NCI-H774 (cell line): ENCODE measurements at places on chromosomes 2 and 18.

GRCh38 chr2:120741571-120742561 is 6.2 kb downstream of the GLI2 start:
- DNase-seq, result no peak

GRCh38 chr2:73701968-73702665 is 35.0 kb downstream of the TPRKB start:
- no peak for DNase-seq

GRCh38 chr2:27621524-27621923 is 7.3 kb downstream of the CCDC121 start:
- no peak for DNase-seq

DNA sequence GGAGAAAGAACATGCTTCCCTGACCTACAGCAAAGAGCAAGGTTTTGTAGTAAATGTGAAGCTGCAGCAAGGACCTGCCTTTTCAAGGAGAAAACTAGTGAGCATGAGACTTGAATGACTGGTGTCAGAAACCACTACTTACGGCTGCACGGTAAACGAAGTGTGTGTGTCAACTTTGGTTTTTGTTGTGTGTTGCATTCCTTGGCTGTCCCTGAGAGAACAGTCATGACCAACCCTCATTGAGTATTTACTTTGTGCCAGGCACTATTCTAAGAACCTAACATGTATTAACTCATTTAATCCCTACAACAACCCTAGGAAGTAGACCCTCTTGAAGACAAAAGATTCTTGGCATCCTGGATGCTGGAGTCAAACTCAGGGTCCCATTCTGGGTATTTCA is 22.8 kb downstream of the ACMSD start:
- DNase-seq, result no peak

- peak; percentile 37 for DNase-seq
Measured at GRCh38 chr2:58913082-58913726, 672.1 kb upstream of the FANCL start.

GRCh38 chr2:143533846-143534245 is 404.6 kb downstream of the ARHGAP15 start:
- no peak for DNase-seq

DNA sequence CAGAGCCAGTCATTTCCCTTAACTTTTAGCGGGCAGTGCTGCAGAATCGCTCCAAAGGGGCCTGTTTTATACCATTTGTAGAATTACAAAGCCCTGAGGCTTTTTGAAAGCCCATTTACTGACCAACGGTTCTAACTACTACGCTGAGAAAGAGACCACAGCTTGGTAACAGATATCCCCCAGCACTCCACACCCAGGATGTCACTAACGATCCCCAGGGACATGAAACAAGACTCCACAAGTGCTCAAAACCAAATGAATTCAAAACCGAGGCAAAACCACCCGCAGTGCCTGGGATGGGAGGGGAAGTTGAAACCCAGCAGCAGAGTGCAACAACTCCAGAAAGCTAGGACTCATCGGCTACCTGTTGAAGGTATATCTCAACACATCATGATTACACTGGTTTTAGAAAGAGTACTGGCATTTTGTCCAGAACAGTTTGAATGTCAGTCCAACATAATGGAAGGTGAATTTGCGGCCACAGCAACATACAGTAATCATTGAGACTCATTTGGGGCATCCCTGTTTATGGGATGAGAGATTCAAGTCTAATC is 33.6 kb upstream of the LRP2 start:
- DNase-seq, result no peak

- no peak for DNase-seq
Measured at GRCh38 chr2:74379851-74380789, at the start of gene DCTN1. Gene DCTN1 (minus strand): TSS chr2:74380311. CDS start chr2:74380037, 274 bp downstream.

DNA sequence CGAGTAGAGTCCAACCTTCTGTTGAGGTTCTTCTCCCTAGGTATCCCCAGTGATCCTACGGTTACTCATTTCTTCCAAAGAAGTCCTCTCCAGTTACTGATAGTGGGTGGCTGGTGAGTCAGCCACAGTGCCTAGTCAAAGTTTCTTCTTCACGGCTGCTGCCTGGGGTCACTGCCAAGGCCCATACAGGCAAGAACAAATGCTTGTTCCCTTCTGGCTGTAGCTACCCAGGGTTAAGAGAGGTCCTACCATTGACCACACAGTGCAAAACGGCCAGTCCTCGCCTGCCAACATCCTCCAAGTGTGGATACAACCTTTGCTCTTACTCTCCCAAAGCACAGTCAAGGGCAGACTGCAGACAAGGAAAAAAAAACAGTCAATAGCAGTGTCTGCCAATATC is 2.9 kb upstream of the PTPN4 start:
- DNase-seq, result no peak

DNA sequence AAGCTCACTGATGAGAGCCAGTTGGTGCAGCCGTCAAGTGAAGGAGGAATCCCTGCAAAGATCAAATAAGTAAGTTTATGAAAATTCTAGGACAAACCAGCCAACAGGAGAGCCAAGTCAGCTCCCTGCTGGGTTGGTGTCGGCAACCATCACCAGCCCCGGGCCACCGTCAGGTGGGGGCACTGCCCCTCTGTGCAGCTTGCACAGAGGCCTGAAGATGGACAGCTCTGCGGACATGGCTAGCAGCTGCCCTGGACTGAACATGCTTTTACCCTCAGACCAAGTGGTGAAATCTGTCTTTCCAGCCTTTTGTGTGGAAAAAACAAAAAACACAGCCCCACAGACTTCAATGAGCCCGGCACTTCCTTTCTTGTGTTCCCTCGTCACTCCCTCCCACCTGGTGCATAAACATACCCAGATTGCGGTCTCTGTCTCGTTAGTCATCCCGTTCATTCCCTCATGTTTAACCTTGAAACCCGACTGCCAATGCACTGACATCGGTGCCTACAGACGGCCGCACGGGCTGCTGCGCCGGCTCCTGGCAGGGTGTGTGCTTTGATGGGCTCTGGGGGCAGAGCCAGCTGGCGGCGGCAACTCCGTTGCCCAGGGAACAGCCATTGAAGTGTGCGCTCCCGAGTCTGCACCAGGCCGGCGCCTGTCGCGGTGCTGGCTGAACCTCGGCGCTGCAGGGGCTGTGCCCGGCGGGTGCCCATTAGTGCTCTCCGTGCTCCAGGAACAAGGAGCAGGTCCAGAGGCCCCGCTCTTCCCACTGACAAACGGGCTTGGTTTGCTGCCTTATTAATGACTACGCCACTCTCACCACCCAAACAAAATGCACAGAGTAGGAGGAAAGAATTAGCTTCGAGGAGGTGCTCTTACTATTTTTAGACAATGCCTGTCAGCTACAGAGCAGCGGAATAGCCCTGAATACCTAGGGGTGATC is 95.3 kb downstream of the EIPR1 start:
- DNase-seq, result peak; percentile 60

- DNase-seq, result no peak
Measured at GRCh38 chr2:229202646-229203045, 68.4 kb downstream of the PID1 start.

- DNase-seq, result no peak
Measured at GRCh38 chr18:66506178-66506577, 97.7 kb downstream of the CDH19 start.

- no peak for DNase-seq
Measured at GRCh38 chr2:134668821-134669220, 50.0 kb downstream of the TMEM163 start.

GRCh38 chr2:176595986-176596385 is 326.7 kb downstream of the MTX2 start:
- no peak for DNase-seq

GRCh38 chr2:101160454-101160853 is 9.3 kb upstream of the TBC1D8 start:
- DNase-seq, result no peak

DNA sequence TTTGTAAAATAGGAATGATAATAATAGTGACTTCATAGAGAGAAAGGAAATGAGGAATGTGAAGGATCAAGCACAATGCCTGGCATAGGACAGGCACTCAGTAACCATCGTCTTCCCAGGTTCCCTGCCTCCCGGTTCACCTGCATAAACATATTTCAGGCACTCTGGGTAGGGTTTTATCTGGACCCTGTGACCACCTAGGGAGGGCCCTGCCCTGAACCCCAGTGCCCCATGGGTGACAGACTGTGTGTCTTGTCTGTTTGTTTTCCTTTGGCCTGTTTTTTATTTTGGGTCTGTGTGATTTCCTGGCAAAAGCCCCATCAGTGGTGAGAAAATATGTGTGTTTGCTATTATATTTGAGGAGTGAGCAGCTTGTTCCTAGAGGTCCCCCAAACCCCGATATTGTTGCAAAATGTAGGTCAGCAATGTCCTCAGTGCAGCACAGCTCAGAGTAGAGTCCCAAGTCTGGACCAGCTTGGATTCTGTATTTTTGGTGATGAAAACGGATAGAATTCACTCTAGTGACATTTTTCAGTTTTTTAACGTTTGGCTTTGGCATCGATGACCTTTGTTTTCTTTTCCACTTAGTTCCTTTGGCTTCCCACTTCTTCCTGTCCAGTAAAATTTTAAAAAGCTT is 9.6 kb upstream of the NT5C1B start:
- DNase-seq, result no peak

- no peak for DNase-seq
Measured at GRCh38 chr2:202064171-202064880, 8.7 kb upstream of the KIAA2012 start.

DNA sequence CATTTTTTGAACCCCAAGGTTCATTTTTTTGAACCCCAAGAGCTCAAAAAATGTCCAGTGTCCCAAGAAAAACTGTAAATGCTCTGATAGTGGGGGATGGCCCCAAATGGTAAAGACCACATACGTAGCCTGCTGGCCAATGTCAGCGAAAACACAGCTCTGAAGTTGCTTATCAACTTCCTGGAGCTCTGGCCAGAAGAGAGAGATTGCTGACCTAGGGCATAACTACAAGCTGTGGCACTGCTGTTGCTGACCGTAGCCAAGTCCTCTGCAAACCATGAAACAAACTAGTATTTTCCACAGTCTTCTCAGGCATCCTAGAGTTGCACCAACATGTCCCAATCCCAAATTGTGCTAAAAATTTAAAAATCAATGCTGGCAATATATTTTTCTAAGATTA is 50.9 kb downstream of the REEP1 start:
- no peak for DNase-seq

- no peak for DNase-seq
Measured at GRCh38 chr2:137872577-137872976, 91.7 kb upstream of the HNMT start.

GRCh38 chr2:105143467-105144151 is 97.9 kb upstream of the GPR45 start:
- no peak for DNase-seq

GRCh38 chr2:165970663-165971062 is 17.1 kb upstream of the TTC21B start:
- DNase-seq, result no peak

- DNase-seq, result no peak
Measured at GRCh38 chr2:217835931-217836891, 166.6 kb downstream of the TNS1 start.

GRCh38 chr2:33335516-33335915 is 140.9 kb upstream of the RASGRP3 start:
- no peak for DNase-seq

DNA sequence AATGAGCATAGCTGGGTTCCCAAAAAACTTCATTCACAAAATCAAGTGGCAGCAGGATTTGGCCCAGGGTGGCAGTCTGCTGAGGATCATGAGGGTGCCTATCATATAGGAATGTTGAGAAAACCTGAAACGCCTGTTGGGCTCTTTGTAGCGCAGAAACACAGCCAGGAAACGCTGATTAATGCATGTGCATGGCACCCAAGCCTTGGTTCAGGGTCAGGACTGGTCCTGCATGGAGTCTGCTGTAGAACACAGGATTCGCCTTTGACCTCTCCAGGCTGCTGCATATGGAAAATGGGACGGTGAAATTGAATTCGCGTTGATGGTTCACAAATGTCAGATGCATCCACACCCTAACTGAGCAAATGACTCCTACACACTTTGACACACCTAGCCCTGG is 227.9 kb upstream of the COPS8 start:
- DNase-seq, result no peak

DNA sequence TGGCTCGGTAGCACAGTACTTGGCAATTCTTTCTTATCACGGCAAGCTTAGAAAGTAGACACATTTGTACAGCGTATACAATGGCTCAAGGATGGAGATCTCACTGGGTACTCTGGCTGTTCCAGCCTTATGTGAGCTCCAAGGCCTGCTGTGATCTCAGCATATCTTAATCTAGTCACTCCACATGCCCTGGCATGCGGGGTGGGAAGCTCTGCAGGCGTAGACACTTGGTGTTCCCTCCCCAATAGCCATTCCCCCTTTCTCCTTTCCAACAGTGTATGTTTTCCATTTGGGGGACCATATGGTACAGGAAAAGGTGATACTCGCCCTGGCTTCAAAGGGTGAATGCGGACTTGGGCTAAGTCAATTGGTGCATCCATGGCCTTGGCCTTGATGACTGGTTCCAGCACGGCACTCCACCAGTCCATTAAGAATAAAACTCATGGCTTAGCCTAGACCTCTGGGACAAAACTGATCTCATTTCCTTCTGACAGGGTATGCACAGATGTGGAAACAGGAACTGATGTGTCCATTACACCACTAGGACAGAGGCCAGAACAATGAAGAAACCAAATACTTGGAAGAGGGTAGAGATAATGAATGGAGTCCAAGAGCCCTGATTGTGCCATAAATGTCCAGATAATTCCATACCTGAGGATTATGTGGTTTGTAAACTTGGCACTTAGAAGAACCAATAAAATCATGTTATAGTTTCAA is 28.4 kb downstream of the TGIF1 start:
- no peak for DNase-seq

- DNase-seq, result peak; percentile 34
Measured at GRCh38 chr2:147910990-147911473, 66.2 kb downstream of the ACVR2A start.

- no peak for DNase-seq
Measured at GRCh38 chr18:12791610-12792009, 88.8 kb downstream of the PSMG2 start.

GRCh38 chr18:47909484-47909883 is 21.0 kb downstream of the SMAD2 start:
- DNase-seq, result peak; percentile 39

GRCh38 chr2:42492691-42493467 is 903 bp downstream of the KCNG3 start:
- peak; percentile 54 for DNase-seq

- no peak for DNase-seq
Measured at GRCh38 chr18:79870301-79871025, 72.7 kb downstream of the KCNG2 start.

- no peak for DNase-seq
Measured at GRCh38 chr2:44016282-44016681, 20.5 kb upstream of the LRPPRC start.

- DNase-seq, result no peak
Measured at GRCh38 chr18:45671321-45671720, 52.7 kb upstream of the SLC14A1 start.

DNA sequence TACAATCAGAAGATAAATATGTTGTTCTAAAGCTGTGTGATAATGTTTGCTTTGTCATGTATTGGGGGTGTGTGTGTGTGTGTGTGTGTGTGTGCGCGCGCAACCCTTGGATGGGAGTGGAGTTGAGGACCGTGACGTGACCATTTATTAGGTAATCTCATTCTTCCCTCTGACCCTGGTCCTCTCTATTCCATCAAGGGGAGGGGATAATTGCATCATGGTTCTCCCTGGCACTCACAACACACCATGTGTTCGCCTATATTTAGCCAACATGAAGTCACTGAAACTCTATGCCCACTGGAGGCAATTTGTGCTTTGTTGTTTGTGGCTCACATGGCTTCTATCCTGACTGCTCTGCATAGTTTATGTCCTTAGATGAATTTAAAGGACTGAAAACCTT is 79.8 kb upstream of the LRPPRC start:
- DNase-seq, result peak; percentile 12

- no peak for DNase-seq
Measured at GRCh38 chr18:49249521-49249920, 210.9 kb downstream of the DYM start.

GRCh38 chr18:28062443-28062842 is 114.5 kb downstream of the CDH2 start:
- no peak for DNase-seq

GRCh38 chr2:26922405-26923188 is 47.8 kb upstream of the MAPRE3 start:
- peak; percentile 27 for DNase-seq
